Naive thymus-derived CD4-positive, alpha-beta T cell (primary cell): ENCODE measurements at places on chromosomes 7 and 10. TPM values are rescaled to one million over a fixed set of nuclear protein-coding genes. Genes with fewer than 3 reads are reported as not detected.

Gene CADPS2
- total RNA-seq: not detected

DNA sequence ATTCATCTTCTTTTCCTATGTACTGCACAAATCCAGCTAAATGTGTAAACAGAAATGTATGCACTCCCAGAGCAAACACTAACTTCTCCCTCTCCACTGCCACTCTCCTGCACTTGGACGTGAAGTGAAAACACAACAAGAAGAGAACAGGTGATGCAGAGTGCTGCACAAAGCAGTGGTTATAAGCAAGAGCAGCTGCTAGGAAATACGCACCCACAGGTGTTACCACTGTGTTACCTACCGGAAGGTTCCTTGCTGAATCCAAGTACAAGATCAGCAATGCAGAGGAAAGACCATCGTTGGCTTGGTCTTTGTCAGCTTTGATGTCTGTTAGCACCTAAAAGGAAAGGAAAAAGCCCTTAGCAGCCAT is 54.6 kb upstream of the NCAPG2 start:
- H3K36me3 ChIP-seq: peaks cover 15% of the 10 kb centered on the region
- DNase-seq: no peak
- no peaks in the 10 kb centered on the region for H3K4me1 ChIP-seq
- H3K27me3 ChIP-seq: no peaks in the 10 kb centered on the region
- H3K27ac ChIP-seq: no peak overlapping the region

Gene MMD2
- total RNA-seq: not detected

GRCh38 chr7:93551063-93551895 is 23.2 kb downstream of the CALCR start:
- DNase-seq: no peak
- H3K4me3 ChIP-seq: no peak overlapping the region
- H3K27me3 ChIP-seq: no peaks in the 10 kb centered on the region
- no peak overlapping the region for H3K27ac ChIP-seq
- H3K4me1 ChIP-seq: no peaks in the 10 kb centered on the region
- H3K36me3 ChIP-seq: no peaks in the 10 kb centered on the region

GRCh38 chr7:87566311-87566900 is 34.3 kb downstream of the ABCB1 start:
- no peak for DNase-seq
- no peak overlapping the region for H3K4me3 ChIP-seq
- no peaks in the 10 kb centered on the region for H3K27me3 ChIP-seq
- no peaks in the 10 kb centered on the region for H3K4me1 ChIP-seq
- H3K36me3 ChIP-seq: no peaks in the 10 kb centered on the region

- no peak overlapping the region for H3K4me3 ChIP-seq
- no peak overlapping the region for H3K27ac ChIP-seq
- no peaks in the 10 kb centered on the region for H3K27me3 ChIP-seq
- DNase-seq: no peak
- H3K4me1 ChIP-seq: no peaks in the 10 kb centered on the region
Measured at GRCh38 chr7:137469858-137470257, 126.3 kb upstream of the PTN start.

Gene ANKRD61
- total RNA-seq: not detected

Gene TMEM176A
- 1.8 TPM for total RNA-seq

- H3K27me3 ChIP-seq: no peaks in the 10 kb centered on the region
- H3K36me3 ChIP-seq: peaks cover 64% of the 10 kb centered on the region
- no peak overlapping the region for H3K27ac ChIP-seq
- DNase-seq: peak; percentile 25
Measured at GRCh38 chr7:37208528-37208927, 240.1 kb downstream of the ELMO1 start.

DNA sequence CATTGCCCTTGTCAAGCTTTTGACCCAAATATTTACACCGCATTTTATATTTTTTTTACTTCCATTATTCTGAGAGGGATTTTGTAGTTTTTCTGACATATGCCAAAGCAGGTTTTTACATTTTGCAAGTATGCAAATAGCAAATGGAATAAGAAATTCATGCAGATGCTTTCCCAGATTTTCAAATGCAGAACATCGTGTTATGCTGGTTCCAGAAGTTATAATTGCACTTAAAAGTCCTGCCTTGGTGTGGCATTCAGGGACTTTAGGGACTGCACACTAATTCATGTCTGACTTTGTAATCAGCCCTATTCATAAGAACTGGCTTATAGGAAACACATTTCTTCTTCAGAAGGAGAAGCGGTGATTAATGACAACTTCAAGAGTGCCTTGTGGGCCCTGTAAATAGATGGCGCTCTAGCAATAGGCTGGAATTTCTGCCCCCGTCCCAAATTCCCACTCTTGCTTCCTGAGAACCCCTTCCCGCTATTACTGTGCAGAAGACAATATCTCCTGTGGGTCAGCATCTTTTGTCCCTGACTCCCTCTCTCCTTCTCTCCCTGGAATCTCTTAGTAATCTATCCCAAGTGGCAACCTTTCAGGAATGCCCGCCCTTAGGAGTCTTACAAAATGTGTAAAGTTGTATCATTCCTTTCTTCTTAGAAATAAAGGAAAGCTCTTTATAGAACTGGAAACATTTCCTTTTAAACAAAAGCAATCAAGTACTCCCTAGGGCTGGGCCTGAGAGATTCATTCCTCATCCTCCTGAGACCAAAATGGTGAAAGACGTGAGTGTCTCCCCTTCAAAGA is 264.0 kb downstream of the INHBA start:
- no peaks in the 10 kb centered on the region for H3K36me3 ChIP-seq
- no peak overlapping the region for H3K4me3 ChIP-seq
- no peak overlapping the region for H3K27ac ChIP-seq
- no peaks in the 10 kb centered on the region for H3K4me1 ChIP-seq

GRCh38 chr10:85645926-85646711 is 720.5 kb downstream of the GRID1 start:
- H3K36me3 ChIP-seq: no peaks in the 10 kb centered on the region
- no peak overlapping the region for H3K4me3 ChIP-seq
- no peaks in the 10 kb centered on the region for H3K4me1 ChIP-seq
- H3K27me3 ChIP-seq: no peaks in the 10 kb centered on the region

- peak; percentile 10 for DNase-seq
- peaks cover 48% of the 10 kb centered on the region for H3K4me1 ChIP-seq
- peak overlapping the region; percentile 84 for H3K27ac ChIP-seq
- H3K4me3 ChIP-seq: peak overlapping the region; percentile 37
- no peaks in the 10 kb centered on the region for H3K36me3 ChIP-seq
Measured at GRCh38 chr10:80186364-80187012, 18.8 kb downstream of the ANXA11 start.

DNA sequence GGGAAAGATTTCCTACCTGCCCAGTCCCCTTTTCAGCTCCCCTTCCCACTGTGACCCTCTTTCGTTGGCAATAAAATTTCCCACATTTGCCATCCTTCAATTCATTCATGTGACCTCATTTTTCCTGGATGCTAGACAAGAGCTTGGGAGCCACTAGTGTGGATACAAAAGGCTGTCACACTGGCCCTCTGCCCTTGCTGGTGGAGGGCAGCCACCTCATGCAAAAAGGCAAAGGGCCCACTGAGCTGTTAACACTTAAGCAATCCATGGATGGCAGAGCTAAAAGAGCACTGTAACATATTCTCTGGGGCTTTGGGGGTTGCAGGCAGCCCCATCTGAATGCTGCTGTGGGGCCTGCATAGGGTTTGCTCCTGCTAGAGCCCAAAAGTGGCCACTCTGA is 315.1 kb downstream of the NEBL start:
- no peak overlapping the region for H3K27ac ChIP-seq
- no peak for DNase-seq
- H3K27me3 ChIP-seq: no peaks in the 10 kb centered on the region
- H3K36me3 ChIP-seq: no peaks in the 10 kb centered on the region

GRCh38 chr7:116777651-116778281 is 84.6 kb upstream of the CAPZA2 start:
- H3K4me1 ChIP-seq: no peaks in the 10 kb centered on the region
- H3K4me3 ChIP-seq: no peak overlapping the region
- no peaks in the 10 kb centered on the region for H3K36me3 ChIP-seq
- DNase-seq: no peak
- no peak overlapping the region for H3K27ac ChIP-seq
- H3K27me3 ChIP-seq: no peaks in the 10 kb centered on the region

DNA sequence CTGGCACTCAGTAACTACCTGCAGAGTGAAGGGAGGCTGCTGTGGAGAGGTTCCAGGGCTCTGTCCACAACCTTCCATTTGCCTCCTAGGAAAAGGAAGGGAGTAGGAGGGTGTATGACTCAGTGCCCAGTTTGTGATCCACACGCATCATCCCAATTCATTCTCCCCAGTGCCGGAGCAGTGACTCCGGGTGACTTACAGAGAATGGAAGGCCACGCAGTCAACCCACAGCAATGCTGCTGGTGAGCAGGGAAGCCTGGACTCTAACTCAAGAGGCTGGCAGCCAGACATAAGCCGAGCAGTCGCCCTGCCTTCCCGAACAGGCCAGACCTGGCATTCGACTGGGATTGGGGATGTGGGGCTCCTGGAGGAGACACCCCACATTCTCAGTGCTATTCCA is 139.9 kb downstream of the SH3PXD2A start:
- peaks cover 9% of the 10 kb centered on the region for H3K4me1 ChIP-seq
- no peaks in the 10 kb centered on the region for H3K36me3 ChIP-seq
- no peak overlapping the region for H3K27ac ChIP-seq
- H3K27me3 ChIP-seq: no peaks in the 10 kb centered on the region
- no peak for DNase-seq

DNA sequence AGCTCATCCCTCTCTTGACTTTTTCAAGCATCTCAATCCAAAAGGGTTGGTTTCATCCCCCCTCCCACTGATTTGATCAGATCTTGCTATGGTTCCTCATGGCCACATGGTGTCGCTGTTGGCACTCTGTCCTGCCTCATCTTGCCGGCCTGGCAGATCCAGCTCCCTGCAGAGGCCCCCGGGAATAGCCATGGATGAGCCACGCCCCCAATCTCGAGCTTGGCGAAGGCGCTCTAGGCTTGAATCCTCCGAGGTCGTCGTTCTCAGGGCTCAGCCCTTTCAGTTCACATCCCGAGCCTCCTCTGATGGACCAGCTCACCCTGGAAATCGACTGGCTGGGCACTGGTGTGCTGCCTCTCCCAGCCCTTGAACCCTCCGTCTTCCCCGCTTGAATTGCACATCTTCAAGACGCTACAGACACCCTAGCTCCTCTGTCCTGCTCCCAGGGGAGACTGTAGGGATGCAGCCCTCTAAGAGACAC is 628.7 kb downstream of the TYW1 start:
- no peak for DNase-seq
- H3K27ac ChIP-seq: no peak overlapping the region
- no peak overlapping the region for H3K4me3 ChIP-seq
- H3K4me1 ChIP-seq: no peaks in the 10 kb centered on the region

DNA sequence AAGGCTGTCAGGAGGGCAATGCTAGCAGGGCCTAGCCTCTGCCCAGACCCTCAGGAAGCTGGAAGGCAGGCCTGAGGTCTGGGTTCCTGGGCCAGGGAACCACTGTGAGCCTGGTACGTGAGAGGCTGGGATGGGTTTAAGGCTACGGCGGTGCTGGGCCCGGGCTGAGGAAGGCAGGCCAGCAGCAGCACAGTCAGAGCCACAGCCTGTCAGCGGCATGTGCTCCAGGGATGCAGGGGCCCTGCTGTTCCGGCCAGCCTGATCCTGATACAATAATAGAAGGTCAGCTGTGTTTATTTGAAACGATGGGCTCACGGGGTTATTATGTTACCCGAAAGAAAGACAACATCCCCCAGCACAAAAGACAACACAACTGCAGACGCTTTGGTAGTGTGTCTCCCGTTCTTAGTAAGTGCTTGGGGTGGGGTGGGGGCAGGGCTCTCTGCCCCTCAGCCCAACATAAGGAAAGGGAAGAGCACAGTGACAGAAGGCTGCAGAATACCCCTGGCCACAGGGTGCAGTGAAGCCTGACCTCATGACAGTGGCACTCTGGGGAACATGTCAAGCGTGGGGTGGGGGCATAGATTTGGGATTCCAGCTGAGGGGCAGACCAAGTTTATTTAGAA is 95.0 kb downstream of the COL13A1 start:
- DNase-seq: no peak
- no peaks in the 10 kb centered on the region for H3K4me1 ChIP-seq
- no peak overlapping the region for H3K4me3 ChIP-seq
- H3K36me3 ChIP-seq: no peaks in the 10 kb centered on the region
- no peaks in the 10 kb centered on the region for H3K27me3 ChIP-seq

- no peaks in the 10 kb centered on the region for H3K36me3 ChIP-seq
- no peak overlapping the region for H3K27ac ChIP-seq
- no peak for DNase-seq
- H3K4me1 ChIP-seq: peaks cover 73% of the 10 kb centered on the region
Measured at GRCh38 chr7:22677680-22678079, 49.3 kb upstream of the IL6 start.

- H3K27me3 ChIP-seq: no peaks in the 10 kb centered on the region
- no peak overlapping the region for H3K27ac ChIP-seq
- DNase-seq: no peak
- no peaks in the 10 kb centered on the region for H3K36me3 ChIP-seq
Measured at GRCh38 chr7:149501651-149502050, 4.0 kb upstream of the ZNF746 start.

Gene CHST15
- total RNA-seq: 4.0 TPM

GRCh38 chr10:94343151-94343550 is 19.6 kb downstream of the NOC3L start:
- H3K36me3 ChIP-seq: peaks cover 28% of the 10 kb centered on the region
- no peaks in the 10 kb centered on the region for H3K27me3 ChIP-seq
- no peak overlapping the region for H3K4me3 ChIP-seq
- DNase-seq: no peak
- no peak overlapping the region for H3K27ac ChIP-seq
- no peaks in the 10 kb centered on the region for H3K4me1 ChIP-seq

DNA sequence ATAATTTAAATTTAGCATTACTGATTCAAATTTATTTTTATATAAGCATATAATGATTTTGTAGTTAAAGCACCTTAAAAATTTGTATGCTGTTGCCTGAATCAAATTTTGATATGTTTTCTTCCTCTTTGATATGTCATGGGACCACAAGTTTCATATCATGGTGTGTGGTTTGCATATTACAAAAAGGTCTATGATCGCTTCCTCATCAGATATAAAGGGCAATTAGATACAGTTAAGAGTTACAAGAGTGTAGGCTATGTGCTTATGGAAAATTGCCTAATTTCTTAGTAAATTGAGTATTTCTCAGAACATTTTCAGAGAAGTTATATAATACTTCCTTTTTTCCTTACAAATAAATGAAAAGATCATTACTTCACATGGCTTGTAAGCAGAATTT is 22.2 kb downstream of the MRC1 start:
- H3K36me3 ChIP-seq: no peaks in the 10 kb centered on the region
- DNase-seq: no peak
- no peaks in the 10 kb centered on the region for H3K27me3 ChIP-seq
- no peaks in the 10 kb centered on the region for H3K4me1 ChIP-seq
